A172 (cell line): ENCODE measurements at places on chromosomes 5 and 9. TPM values are rescaled to one million over a fixed set of nuclear protein-coding genes. Genes with fewer than 3 reads are reported as not detected.

CCDC180 gene
- total RNA-seq, result 0.34 and 1.2 TPM in 2 replicates

OGN gene
- total RNA-seq, result not detected in 2 replicates

SPINK5 gene
- 0.34 and 1.1 TPM in 2 replicates for total RNA-seq

IFNK gene
- not detected in 2 replicates for total RNA-seq

ARHGEF28 gene
- 15.7 and 15.9 TPM in 2 replicates for total RNA-seq

FBXO38 gene
- total RNA-seq, result 40.9 and 48.6 TPM in 2 replicates

ZFP37 gene
- 3.4 and 4.9 TPM in 2 replicates for total RNA-seq

GRCh38 chr5:137296213-137296781 is 202.8 kb downstream of the SPOCK1 start:
- DNase-seq, result no peak

- no peak for DNase-seq
Measured at GRCh38 chr9:122168356-122168755, 8.6 kb downstream of the MORN5 start.

DNA sequence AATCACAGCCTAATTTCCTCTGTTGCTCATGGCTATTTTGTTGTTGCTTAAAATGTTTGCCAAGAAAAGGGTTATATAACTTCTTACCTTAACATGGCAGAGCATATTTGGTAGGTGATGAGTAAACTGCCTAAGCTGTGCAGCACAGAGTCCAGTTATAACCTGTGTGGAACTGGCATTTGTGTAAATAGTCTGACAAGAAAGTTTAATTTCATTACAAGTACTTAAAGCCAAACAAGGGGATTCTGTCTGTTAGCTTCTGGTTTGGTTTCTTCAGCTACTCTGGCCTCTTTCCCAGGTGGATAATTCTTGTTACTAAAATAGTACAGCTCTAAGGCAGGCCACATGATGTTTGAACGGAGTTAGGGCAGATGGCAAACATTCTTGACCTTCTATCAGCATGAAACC is 72.2 kb downstream of the PTCD2 start:
- DNase-seq, result no peak

DNA sequence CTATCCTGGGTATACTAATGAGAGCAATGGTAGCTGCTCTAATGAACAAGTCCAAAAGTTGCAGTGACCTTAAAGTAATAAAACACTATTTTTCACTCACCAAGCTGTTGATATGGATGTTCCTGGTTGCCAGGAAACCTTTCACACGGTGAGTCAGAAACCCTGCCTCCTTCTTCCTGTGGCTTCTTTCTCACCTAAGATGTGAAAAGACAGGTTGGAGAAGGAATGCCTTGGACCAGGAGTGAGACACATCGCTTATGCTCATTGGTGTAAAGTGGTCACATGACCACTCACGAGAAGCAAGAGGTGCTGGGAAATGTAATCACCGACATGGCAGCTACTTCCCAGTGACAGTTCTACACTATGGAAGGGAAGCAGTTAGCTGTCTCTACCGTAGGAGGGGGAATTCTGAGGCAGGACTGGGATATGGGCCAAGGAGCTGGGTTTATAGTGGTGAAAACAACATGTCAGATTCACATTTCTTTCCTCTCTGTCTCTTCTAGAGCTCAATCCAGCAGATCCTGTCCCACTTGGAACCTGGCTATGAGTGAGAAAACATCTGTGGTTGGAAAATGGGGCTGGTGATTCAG is 320.4 kb upstream of the KLF4 start:
- DNase-seq, result peak; percentile 28

GRCh38 chr5:145220481-145220880 is 614.7 kb downstream of the PRELID2 start:
- no peak for DNase-seq

GRCh38 chr9:20382460-20383071 is 239.7 kb downstream of the MLLT3 start:
- no peak for DNase-seq

- no peak for DNase-seq
Measured at GRCh38 chr5:173187054-173187743, 42.9 kb downstream of the BNIP1 start.

DNA sequence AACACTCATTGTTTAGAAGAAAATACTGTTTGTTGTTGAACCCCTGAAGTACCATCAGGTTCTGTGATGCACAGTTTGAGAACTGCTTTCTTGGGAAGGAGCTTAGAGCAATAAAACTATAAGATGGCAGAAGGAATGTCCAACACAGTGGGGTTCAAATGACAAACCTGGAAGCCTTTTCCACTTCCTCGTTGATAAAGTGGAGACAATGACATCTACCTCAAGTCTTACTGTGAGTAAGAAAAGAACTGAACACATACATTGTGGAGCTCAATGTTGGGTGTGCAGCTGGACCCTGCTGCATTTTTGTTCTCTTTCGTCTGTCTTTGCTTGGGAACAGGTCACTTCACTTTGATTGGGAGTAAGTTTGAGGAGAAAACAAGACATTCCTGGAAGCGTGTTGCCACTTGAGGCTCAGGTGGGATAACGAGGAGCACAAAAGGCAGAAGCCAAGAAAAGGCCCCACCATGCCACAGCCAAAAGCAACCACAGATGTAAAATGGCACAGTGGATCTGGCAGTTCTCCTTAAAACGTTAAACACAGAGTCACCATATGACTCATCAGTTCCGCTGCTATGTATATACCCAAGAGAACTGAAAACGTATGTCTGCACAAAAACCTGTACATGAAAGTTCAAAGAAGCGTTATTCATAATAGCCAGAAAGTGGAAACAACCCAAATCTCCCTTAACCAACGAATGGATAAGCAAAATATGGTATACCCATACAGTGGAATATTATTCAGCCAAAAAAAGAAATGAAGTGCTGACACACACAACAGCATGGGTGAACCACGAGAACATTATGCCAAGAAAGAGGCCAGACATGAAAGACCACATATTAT is 42.9 kb upstream of the SUB1 start:
- DNase-seq, result peak; percentile 70

- no peak for DNase-seq
Measured at GRCh38 chr5:118891252-118891651, 97.1 kb downstream of the DTWD2 start.
